Occipital lobe (tissue), 3 donors: ENCODE measurements at places on chromosomes 2 and 18. TPM values are rescaled to one million over a fixed set of nuclear protein-coding genes. Genes with fewer than 3 reads are reported as not detected.
A peak's percentile ranks its signal among the peaks of the same experiment; 100 is the strongest.

DNA sequence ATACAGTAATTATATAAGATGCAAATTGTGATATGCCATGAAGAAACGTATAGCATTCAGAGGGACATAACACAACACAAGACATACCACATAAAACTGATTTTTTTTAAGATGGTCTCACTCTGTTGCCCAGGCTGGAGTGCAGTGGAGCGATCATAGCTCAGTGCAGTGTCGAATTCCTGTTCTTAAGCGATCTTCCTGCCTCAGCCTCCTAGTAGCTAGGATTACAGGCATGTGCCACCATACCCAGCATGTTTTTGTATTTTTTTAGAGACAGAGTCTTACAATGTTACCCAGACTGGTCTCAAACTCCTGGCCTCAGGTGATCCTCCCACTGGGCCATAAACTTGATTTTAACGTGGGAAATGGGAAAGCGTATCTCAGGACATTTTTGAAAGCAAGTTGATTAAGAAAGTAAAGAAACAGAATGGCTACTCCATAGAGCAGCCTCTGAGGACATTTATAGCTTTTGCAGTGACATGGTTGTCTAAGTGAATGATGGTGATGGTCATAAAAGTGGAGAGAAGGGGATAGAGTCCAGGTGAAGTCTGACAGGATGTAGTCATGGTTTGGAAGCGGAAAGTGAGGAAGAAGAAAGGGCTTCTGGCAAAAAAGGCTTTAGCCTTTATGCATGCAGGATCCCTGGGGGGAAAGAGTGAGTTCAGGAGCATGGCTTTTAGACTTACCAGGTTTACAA is 2.4 kb downstream of the TSGA10 start:
- no peak for DNase-seq

DNA sequence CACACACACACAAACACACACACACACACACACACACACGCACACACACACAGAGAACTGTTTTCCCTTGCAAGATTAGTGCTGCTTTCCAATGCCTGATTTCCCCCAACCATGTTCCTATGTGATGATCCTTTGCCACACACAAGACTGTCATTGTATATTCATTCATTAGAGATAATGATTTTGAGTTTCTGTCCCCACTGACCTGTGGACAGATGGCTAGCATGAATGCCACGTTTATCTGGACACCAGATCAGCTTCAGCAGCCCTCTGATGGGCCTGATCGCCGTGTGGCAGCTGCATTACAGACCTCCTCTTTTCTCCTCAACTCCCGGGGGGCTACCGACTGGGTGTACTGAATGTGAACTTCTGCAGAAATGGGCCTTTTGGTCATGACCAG is 353.0 kb downstream of the MYCN start:
- no peak for DNase-seq

Gene ADCYAP1
- 6.4 TPM for total RNA-seq

Gene ONECUT2
- 0.78 TPM for total RNA-seq

Gene PROKR1
- total RNA-seq, result 2.0 TPM

GRCh38 chr18:33749834-33750233 is 171.8 kb downstream of the ASXL3 start:
- no peak for DNase-seq

GRCh38 chr2:240811346-240812300 is 8.4 kb downstream of the KIF1A start:
- no peak for DNase-seq

DNA sequence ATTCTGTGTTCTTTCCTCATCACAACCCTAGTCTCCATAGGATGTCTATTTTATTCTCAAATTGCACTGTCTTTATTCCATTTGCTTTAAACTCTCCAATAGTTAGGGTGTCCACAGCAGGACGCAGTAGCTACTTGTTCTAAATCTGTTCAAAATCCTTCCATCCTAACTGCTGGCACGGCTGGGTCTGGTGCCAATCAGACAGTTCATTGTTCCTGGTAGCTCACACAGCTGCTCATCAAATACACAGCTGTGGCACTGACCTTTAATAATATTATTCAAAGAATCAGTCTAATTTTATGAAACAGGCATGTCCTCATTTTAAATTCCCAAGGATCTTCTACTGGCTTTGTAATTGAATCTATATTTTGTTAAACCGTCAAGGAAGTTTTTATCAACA is 59.7 kb upstream of the TMEFF2 start:
- peak; percentile 8 for DNase-seq

- DNase-seq, result no peak
Observed at GRCh38 chr2:165357758-165358157, 111.7 kb upstream of the CSRNP3 start.

DNA sequence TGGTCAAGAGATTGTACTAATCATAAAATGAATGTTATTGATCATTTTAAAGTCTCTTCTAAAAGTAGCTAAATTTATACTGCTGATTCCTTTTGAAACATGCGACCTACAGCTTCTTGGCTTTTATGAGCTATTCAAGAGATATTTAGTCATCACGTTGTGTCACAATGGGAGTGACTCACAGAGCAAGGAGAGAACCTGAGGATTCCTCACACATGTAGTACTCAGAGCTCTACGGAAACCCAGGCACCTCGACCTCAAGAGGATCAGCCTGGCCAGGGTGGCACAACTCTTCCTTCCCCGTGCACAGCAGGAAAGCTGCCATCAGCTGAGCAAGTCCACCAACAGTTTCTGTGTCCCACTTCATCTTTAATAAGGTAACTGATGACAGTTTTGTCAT is at the start of gene DHRS9:
TSS of gene DHRS9 (plus strand) at position 223 of the 400 bp plus-strand sequence. CDS start 12,019 bp downstream, outside the sequence.
- DNase-seq, result no peak

DNA sequence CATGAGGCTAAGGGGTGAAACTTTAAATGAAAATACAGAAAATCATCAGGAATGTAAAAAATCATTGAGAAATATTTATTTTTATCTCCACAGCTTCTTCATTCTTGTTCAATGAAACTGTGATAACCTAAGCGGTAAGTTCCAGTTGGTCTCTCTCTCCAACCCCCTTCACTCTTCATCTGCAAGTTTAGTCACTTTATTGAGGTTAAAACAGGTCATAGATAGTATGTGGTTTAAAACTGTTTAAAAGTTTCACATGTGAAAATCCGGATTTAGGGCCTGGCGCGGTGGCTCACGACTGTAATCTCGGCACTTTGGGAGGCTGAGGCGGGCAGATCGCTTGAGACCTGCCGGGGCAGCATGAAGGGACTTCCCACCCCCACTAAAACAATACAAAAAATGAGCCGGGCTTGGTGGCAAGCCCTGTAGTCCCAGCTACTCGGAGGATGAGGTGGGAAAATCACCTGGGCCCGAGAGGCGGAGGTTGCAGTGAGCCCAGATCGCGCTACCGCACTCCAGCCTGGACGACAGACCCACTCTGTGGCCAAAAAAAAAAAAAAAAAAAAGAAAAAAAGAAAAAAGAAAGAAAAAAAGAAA is 1.6 kb upstream of the PHLPP1 start:
- DNase-seq, result no peak

Gene ANKAR
- 55.4 TPM for total RNA-seq

Gene ERFE
- 1.6 TPM for total RNA-seq

- DNase-seq, result no peak
Observed at GRCh38 chr2:224479826-224480225, 77.9 kb upstream of the FAM124B start.

Gene OXER1
- not detected for total RNA-seq

GRCh38 chr2:127622561-127623387 is 23.2 kb upstream of the GPR17 start:
- no peak for DNase-seq

Gene MGAT4A
- total RNA-seq, result 40.7 TPM

Gene ACVR1C
- total RNA-seq, result 20.7 TPM

- DNase-seq, result no peak
Observed at GRCh38 chr18:7177116-7177744, 53.7 kb upstream of the LRRC30 start.

DNA sequence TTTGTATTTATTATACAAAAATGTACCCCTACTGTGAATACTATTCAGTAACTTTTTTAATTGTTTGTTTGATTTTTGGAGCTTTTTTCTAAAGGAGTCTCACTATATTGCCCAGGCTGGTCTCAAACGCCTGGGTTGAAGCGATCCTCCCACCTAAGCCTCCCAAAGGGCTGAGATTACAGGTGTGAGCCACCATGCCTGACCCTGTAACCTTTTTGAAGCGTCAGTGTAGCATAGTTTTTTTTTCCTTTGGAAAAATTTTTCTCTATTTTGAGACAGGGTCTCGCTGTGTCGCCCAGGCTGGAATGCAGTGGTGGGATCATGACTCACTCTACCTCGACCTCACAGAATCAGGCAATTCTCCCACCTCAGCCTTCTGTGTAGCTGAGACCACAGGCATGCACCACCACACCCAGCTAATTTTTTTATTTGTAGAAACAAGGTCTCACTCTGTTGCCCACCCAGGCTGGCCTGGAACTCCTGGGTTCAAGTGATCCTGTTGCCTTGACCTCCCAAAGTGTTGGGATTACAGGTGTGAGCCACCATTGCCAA is 2.0 kb downstream of the GMCL1 start:
- DNase-seq, result no peak

DNA sequence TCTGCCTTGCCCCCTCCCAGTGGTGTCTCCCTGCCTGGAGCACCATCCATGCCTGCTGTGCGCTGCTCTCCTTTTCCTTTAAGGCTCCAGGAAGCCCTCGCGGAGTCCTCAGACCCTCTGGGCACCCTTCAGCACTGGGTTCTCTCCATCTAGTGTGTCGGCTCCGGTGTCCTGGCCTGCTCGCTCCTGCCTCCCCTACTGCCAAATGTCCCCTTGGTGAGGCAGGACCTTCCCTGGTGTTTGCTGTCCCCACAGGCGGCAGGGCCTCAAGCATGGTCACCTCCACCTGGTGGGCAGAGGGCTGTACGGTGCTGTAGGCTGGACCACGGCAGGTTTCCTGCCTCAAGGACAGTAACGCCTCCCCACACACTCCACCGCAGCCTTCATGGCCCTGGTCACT is 90.2 kb downstream of the DGKD start:
- no peak for DNase-seq

DNA sequence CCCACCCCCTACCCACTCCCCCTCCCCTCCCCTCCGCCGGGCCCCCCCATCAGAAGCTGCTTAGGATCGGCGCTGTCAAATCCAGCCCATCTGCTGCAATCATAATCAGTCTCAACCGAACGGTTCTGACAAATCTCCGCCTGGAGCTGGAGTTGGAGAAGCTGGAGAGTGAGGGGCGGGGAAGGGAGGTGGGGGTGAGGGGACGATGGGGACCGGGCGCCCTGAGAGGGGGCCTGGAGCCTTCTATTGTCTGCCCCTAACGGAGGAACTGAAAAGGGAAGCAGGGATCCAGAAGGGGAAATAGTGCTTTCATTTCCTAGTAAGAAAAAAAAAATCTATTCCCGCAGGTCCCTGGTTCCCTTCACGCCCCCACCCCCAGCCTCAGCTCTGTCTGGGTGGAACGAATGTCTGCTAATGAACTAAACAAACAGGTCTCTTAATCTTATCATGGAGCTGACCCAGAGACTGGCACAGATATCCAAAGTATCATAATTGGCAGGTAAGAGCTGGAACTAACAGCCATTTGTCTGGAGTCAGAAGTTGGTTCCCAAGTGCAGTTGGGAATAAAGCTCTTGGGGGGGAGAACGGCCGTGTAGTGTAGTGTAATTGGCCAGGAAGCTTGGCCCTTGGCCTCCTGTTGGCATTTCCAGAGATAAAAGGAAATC is 301.2 kb downstream of the NCKAP5 start:
- DNase-seq, result no peak

Gene TGFA
- total RNA-seq, result 14.2 TPM

GRCh38 chr2:205177546-205177945 is 504.8 kb upstream of the NRP2 start:
- no peak for DNase-seq
